ENCODE measurements at places on chromosomes 11 and 22. TPM values are rescaled to one million over a fixed set of nuclear protein-coding genes. Genes with fewer than 3 reads are reported as not detected.

Gene PDGFD
- not detected for total RNA-seq

Gene PAMR1
- total RNA-seq, result not detected

Gene CASP1
- 67.5 TPM for total RNA-seq

Gene SCUBE1
- 0.74 TPM for total RNA-seq

Gene NAV2
- total RNA-seq, result 0.59 TPM

Gene SLCO2B1
- not detected for total RNA-seq

Gene PIH1D2
- 0.47 TPM for total RNA-seq

Gene OR4D9
- total RNA-seq, result not detected

Gene P4HA3
- not detected for total RNA-seq

DNA sequence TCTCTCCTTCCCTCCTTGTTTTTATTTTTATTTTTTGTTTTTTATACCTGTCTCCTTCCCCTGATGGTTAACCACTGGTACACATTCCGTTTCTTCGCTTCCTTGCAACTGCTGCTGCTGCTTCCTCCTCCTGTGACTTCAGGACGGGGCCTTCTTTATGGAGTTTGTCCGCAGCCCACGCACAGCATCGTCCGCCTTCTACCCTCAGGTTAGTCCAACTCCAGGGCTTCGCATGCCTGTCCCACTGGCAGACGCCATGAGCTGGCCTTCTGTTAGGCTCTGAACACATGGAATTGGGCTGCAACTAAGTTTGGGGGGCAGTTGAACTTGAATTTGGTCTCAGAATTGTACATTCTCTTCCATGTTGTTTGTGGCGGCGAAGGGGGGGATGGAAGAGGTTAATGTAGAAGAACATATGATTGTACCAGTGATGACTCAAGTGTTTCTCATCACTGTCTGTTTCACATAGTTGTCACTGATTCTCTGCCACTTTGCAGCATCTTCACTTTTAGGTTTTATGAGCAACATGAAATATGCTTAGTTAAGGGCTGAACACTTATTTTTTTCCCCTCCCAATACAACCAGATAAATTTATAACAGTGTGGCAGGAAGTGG is 83.0 kb upstream of the YWHAH start:
- DNase-seq, result no peak
- no peaks in the 10 kb centered on the region for H3K27me3 ChIP-seq
- no peak overlapping the region for H3K4me3 ChIP-seq
- no peak overlapping the region for H3K27ac ChIP-seq
- peaks cover 39% of the 10 kb centered on the region for H3K36me3 ChIP-seq

- H3K36me3 ChIP-seq, result no peaks in the 10 kb centered on the region
- no peak overlapping the region for H3K27ac ChIP-seq
- H3K4me3 ChIP-seq, result no peak overlapping the region
These were observed 33.8 kb downstream of the RTN4R start for GRCh38 chr22:20234314-20234682.

GRCh38 chr11:12469451-12469850 is 92.1 kb downstream of the PARVA start:
- H3K4me3 ChIP-seq, result no peak overlapping the region
- no peaks in the 10 kb centered on the region for H3K36me3 ChIP-seq
- peaks cover 3% of the 10 kb centered on the region for H3K27me3 ChIP-seq

GRCh38 chr11:62419314-62419929 is 589 bp downstream of the SCGB1A1 start:
- H3K27me3 ChIP-seq, result no peaks in the 10 kb centered on the region
- no peak for DNase-seq
- no peaks in the 10 kb centered on the region for H3K36me3 ChIP-seq
- no peak overlapping the region for H3K4me3 ChIP-seq

DNA sequence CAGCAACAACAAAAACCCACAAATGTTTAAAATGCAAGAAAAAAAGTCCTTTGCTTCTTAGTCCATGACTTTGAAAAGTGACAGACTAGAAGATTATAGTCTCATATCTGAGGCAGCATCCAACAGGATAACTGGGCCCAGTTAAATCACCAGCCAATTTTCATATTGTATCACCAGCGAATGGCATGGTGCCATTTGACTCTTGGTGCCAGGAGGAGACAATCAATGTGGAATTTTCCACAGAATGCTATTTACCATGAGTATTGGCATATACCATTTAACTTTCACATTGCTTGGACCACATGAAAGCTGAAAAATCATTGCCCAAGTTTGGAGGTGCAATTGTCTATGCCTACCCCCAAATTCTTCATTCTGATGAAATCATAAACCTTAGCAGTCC is 255.5 kb downstream of the TENM4 start:
- no peak for DNase-seq
- H3K27me3 ChIP-seq, result no peaks in the 10 kb centered on the region

DNA sequence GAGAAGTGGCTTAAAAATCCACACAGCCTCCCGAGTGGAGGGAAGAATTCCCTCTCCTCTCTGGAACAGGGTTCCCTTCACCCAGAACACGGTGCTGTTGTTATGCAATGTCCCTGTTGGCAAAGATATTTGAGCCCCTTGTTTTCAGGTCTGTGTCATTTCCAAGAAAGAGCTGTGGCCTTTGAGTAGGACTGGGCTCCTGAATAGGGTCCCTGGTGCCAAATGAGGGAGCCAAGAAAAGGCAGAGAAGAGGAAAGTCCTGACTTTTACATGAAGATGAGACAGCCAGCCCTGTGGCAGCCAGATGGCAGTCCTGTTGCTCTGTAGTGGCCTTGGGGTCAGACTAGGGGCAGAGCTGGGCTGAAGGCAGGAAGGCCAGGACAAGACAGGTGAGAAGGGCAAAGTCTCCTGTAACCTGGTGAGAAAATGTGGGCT is 51.2 kb upstream of the ELF5 start:
- H3K27ac ChIP-seq, result no peak overlapping the region
- no peak overlapping the region for H3K4me3 ChIP-seq
- DNase-seq, result no peak
- H3K4me1 ChIP-seq, result no peaks in the 10 kb centered on the region
- H3K36me3 ChIP-seq, result no peaks in the 10 kb centered on the region

- H3K4me3 ChIP-seq, result no peak overlapping the region
- H3K27me3 ChIP-seq, result no peaks in the 10 kb centered on the region
- H3K36me3 ChIP-seq, result no peaks in the 10 kb centered on the region
- H3K4me1 ChIP-seq, result no peaks in the 10 kb centered on the region
These were observed 615.4 kb upstream of the B3GAT1 start for GRCh38 chr11:135027461-135027860.

Measured in CD4-positive, CD25-positive, alpha-beta regulatory T cell (primary cell).